Left renal pelvis (tissue), 4 donors: ENCODE measurements at places on chromosomes 2 and 18. TPM values are rescaled to one million over a fixed set of nuclear protein-coding genes. Genes with fewer than 3 reads are reported as not detected.

Gene CRYBA2
- not detected for polyA plus RNA-seq

Gene ZBTB7C
- polyA plus RNA-seq, result 13.1 TPM

Gene CRYGD
- polyA plus RNA-seq, result not detected

Gene LCT
- 0.03 TPM for polyA plus RNA-seq

Gene ITGA6
- polyA plus RNA-seq, result 112 TPM

Gene NMUR1
- polyA plus RNA-seq, result 0.79 TPM

Gene NXPH2
- 5.6 TPM for polyA plus RNA-seq

Gene MYCN
- polyA plus RNA-seq, result 37.7 TPM

Gene MLPH
- polyA plus RNA-seq, result 2.1 TPM

DNA sequence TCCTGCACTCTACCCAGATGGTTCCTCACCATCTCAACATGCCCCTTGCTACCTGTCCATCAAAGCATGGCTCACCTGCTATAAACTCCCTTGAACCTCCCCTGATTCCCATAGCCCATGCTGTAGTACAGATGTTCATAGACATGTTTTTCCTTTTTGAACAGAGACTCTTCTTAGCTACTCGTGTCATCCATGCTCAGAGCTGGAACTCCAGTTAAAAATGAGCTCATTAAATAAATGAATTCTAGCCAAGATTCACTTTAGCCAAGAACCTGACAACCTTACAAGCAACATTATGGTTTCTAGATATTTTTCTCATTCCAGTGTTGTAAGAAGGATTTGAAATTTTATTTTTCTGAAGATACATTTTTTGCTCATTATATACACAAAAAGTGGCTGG is 65.0 kb downstream of the SCG2 start:
- no peak for DNase-seq

DNA sequence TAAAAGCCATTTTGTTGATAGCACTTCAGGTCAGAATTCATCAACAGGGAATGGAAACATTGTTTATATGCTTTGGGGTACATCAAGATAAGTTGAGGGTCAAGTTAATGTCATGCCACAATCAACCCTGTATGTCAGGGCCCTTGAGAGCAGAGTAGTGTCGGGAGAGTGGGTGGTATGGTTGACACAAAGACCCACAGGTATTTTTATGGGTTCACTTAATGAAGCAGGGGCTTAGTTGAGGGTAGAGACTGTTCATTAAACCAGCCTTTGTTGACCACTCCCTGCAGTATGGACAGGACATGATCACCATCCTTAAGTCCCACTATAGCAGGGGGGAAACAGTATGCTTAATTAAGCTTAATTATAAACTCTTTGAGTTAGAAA is 5.7 kb downstream of the RPL37A start:
- DNase-seq, result no peak

DNA sequence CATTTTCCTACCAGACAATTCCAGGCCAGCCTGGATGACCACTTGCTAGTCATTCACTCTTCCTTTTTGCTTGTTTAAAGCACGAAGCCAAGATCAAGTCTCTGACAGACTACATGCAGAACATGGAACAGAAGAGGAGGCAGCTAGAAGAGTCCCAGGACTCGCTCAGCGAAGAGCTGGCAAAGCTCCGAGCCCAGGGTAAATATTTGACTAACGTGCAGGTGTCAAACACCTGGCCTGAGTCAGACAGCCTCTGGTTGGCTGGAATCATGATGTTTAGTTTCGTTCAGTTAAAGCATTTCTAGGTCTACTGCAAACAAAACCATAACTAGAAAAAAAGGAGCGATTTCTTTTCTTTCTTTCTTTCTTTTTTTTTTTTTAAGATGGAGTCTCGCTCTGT is 44.2 kb upstream of the LYPD6B start:
- DNase-seq, result no peak

GRCh38 chr18:49304751-49305150 is 155.7 kb downstream of the DYM start:
- DNase-seq, result no peak

DNA sequence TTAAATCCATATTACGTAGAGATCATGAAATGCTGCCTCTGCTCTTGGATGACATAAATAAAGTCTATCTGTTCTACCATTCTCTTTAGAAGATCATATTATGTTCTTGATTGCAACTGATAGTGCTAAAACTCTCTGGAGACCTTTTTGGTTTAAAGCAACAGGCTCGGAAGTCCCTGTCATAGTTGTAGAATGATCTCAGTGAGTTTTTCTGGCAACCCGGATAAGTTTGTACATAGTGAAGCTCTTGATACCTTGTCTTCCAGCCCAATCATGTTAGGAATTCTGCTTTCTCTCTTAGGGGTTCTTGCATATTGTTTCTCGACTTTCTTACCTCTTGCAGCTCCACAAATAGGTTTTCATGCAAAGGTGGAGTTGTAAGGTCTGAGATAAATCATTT is 156.1 kb downstream of the TTC27 start:
- DNase-seq, result no peak

DNA sequence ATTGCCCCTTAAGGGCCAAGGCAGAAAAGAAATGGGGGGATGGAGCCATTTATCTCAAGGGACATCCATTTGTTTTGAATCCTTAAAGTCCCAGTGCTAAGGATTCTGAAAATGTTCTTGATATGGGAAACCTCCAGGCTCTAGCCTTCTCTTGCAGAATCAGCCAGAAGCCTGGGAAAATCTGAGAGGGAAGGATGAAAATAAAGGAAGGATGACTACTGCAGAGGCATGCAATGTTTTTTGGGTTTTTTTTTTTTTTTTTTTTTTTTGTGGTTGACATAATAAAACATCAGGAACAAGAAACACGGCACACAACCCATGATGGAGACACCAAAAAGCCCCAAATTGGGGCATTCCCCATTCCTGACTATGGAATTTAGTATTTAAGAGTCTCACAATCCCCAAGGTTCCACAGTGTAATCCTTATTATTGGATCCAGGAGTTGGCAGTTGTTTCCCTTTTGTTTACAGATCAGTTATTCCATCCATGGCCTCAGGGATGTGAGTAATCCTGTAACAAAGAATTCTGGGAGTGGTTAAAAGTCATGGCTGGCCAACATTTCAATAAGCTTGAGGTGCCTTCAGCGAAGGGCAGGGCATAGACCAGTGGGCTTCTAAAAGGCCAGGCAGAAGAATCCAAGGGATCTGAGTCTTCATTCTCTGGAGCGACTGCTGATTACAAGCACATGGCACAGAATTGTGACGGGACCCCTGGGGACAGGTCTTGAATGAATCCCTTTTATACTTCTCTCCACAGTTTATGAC is 337.5 kb downstream of the GULP1 start:
- DNase-seq, result no peak

GRCh38 chr2:235968155-235968554 is 200.0 kb downstream of the GBX2 start:
- no peak for DNase-seq

DNA sequence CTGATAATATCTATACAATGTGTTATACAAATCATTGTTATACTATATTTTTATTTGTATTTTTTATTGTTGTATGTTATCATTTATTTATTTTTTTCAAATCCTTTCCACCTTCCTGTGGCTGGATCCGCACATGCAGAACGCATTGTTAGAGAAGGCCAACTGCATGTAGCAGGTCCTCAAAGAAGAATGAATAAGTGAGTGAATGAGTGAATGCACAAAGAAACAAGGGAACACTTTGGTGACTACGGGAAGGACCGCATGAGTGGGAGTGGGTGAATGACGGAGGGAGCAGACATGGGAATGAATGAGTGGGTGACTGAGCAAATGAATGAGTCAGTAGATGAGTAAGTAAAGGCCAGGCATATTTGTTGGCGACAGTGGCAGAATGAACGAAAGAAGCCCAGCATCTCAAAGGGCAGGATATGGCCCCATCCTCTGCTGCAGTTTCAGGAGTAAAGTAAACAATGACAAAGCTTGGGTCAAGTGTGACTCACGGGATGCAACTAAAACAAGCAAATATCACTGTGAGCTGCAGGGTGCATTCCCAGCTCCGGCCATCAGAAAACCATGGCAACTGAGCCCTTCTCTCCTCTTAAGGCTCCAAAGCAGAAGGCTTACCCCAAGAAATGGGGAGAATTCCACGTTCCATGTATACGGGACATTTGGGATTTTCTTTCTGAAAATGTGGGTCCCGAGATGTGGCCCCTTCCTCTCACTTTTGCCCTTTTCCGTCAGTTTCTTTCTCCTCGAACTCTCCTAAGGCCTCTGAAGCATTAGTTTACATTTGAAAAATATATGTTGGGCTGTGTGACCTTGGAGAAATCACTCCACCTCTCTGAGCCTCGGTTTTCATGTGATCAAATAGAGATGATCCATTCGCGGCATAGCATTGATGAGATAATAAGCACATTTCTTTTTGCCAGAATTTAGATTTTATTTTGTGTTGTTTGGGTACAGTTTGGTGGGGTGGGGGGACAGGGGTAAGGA is 24.5 kb downstream of the KCNF1 start:
- no peak for DNase-seq

DNA sequence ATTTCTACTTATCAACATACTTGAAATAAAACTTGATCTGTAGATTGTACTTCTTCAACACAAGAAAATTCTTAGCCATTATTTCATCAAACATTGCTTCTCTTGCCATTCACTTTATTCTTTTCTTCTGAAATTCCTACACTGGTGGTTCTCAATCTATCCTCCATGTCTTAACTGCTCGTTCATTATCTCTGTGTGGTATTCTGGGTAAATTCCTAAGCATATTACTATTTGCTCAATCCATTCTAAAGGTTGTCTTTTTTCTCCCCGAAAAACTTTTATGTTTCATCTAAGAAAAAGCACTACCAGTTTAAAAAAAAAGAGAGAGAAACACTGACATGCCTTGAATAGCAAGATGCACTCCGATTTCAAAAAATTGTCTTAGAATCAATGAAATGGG is 18.0 kb downstream of the SP3 start:
- DNase-seq, result no peak

- DNase-seq, result no peak
These were observed 48.5 kb upstream of the ATP6V1B1 start for GRCh38 chr2:70887208-70887549.

- no peak for DNase-seq
These were observed 514 bp downstream of the BCL2L11 start for GRCh38 chr2:111121028-111121827.

DNA sequence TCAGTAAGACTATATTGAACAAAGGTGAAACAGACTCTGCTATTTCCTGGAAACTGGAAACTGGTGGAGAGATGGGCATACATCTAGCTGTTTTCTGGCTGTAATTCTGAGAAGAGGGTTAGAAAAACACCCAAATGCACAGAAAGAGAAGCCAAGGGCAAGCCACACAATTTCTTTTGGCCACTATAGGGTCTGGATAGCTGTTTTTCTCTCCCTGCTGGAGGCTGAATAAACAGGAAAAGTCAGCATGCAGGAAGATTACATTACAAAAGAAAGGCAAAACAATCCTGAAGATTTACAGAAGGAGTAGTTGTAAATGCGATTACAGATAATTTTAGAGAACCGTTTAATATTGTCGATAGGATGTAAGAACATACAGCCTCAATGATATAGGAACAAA is 186.2 kb upstream of the REG3G start:
- DNase-seq, result no peak

DNA sequence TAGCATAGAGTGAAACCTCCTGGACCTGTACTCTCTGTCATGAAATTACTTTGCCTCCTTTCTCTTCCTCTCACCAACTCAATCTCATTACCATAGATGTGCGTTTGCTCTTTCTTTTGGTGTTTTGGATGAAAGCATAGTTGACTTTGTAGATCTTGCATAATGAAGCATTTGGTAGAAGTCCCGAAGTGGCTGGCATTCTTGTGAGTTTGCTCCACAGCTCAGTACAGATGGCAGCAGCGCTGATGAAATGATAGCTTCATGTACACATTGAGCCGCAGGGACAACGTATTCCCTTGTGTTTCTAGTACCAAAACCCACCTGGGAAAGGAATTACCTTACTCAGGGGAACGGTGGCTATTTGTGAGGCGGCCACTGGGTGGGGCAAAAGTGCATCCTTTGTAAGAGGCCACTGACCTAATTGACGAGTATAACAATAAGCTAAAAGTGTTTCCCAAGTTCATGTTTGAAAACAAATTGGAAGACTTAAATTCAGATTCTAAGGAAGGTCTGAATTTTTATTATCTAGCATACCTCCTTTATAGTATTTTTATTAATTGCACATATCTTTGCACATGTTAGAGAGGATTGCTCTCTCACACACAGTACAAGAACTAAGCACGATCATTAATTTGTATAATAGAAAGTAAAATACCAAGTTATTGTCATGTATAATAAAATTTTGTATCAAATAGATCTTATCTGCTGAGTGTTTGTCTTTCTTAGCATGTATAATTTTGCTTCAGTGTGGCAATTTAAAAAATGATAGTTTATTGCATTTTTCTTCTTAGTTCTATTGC is 25.4 kb upstream of the CDH7 start:
- DNase-seq, result no peak

- DNase-seq, result no peak
These were observed 822 bp downstream of the UBE2E3 start for GRCh38 chr2:180980943-180981911.

- no peak for DNase-seq
These were observed 6.0 kb downstream of the NCK2 start for GRCh38 chr2:105750735-105751134.

DNA sequence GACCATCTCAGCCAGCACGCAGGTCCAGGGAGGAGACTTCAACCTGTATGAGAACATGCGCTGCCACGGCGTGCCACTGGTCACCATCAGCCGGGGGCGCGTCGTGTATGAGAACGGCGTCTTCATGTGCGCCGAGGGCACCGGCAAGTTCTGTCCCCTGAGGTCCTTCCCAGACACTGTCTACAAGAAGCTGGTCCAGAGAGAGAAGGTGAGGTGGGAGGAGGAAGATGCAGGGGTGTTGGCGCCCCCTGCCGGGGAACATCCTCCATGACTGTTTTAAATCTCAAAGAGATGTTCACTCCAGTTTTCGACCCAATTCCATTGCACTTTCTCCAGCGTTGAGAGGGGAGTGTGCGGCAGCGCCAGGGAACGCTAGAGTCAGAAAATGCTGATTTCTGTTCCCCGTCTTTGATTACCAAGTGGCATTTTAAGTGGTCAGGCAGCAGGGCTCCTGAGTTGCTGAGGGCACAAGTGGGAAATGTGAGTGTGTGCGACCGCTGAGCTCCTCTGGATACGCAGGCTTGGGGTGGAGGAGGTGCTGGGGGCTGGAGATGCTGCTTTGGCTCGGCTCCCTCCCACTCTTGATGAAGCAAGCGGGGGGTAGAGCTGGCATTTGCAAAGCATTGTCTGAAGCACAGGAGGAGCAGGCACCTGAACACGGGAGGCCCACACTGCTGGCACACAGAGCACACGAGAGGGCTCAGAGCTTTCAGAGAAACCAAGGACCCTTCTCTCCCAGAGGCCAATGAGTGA is 27.7 kb upstream of the MAPRE3 start:
- no peak for DNase-seq

DNA sequence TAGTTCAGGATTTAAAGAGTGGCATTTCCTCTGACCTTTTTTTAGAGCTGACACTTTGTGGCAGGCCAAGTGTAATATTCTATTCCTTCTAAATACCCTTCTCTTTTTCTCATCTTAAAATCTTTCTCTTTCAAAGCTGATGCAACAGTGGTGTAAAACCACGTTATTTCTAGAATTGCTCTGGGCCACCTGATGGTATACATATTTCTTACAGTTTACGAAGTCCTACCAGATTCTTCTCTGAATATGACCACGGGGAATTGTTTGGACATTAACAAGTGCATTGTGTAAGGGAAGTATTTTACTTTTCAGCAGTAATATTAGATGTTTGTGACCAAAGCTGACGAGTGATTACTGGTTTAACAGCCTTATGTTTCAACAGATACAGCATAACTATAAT is 109.9 kb downstream of the PTPRM start:
- no peak for DNase-seq
